ENCODE measurements at places on chromosomes 13 and 19.
A peak's percentile ranks its signal among the peaks of the same experiment; 100 is the strongest.

GRCh38 chr13:108316413-108316812 is 46.9 kb downstream of the TNFSF13B start:
- no peak for DNase-seq

DNA sequence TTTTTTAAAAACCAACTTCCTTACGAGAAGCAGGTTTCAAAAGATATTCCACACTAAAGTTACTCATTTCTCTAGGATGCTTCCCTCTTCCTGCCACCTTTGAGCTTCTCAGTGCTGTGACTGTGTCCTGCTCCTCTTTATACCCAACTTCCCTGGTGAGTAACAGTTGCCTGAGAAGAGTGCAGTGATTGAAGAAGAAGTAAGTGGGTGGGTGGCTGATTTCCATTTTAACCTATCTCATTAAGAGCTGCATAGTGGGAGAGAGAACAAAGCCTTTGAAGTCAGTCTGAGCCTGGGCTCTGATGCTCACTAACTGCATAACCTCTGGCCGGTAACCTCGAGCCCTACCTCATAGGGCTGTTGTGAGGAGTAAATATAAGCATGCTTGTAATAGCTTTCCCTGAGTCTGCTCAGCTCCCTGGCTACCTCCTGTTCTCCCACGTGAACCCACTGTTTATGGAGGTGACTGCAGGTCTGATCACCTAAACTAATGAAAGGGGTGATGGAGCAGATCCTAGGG is 977.3 kb downstream of the UQCRFS1 start:
- no peak for DNase-seq

DNA sequence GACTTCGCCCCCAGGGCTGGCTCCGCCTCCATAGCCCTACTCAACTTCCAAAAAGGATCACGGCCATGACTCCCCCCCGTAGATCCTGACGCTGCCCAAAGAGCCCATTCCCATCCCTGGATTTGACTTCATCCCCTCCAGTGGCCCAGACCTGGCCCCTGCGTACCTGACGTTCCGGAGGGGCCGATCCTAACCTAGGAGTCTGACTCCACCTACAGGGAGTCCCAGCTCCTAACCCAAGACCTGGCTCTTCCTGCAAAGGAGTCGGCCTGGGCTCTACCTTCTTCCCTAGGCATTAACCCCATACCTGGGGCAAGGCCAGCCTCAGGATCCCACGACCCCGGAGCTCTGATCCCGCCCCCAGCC is 10.8 kb downstream of the STAP2 start:
- peak; percentile 47 for DNase-seq

- DNase-seq: no peak
Measured at GRCh38 chr13:85148009-85148408, 651.2 kb downstream of the SLITRK6 start.

GRCh38 chr19:45682117-45682516 is 9.6 kb downstream of the SNRPD2 start:
- DNase-seq: no peak

DNA sequence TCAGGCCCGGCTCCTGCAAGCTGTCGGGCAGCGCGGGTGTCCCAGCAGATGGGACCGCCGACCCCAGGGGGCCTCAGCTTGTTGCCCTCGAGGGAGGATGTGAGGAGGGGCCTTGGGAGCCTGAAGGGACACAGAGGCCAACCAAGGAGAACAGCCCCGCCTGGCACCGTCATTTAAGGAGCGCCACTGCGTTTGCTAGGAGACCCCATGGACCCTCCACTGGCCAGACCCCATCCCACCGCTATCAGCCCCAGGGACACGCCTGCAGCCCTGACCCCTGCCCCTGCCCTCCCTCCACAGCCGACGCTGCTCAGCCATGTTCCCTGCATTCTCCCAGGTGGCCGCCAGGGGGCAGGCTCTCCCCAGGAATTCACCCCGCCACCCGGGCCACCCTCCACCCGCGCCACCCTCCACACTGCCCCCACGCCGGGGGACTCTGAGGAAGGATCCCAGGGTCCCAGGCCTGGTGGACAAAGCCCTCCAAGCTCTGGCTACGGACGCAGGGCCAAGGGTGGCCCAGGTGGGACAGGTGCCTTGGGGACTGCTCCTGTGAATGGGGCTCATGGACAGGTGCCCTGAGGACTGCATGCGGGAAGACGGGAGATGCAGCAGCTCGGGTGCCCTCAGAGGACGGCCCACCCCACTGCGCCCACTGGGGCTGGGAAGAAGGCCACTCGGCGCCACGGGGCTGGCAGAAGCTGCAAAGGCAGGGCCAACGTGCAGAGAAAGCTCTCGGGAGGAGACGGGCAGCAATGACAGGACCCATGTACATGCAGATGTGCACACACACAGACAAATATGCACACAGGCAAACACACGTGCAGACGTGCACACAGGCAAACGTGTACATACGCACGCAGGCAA is 34.4 kb downstream of the PIP5K1C start:
- peak; percentile 68 for DNase-seq

DNA sequence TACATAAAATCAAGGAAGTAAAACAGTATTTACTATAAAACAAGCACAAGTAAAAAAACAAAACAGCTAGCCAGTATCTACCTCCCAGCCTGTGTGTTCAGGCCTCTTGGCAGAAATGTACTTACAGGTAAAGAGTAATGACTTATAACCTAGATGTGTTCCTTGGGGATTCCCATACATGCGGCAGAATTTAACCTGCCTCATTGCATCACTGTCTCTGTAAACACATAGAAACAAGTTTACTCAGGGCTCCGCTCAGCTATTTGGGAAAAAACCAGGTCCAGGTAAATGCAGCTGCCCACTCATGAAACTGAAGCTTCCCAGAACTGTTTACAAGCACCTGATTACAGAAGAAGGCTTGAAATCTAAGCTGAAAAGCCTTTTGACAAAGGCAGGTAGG is 50.7 kb upstream of the SERP2 start:
- no peak for DNase-seq

GRCh38 chr13:66483712-66484111 is 746.4 kb downstream of the PCDH9 start:
- DNase-seq: no peak

- no peak for DNase-seq
Measured at GRCh38 chr19:34976611-34977010, 12.6 kb upstream of the ZNF792 start.

- DNase-seq: no peak
Measured at GRCh38 chr13:24307211-24308067, 1.9 kb upstream of the C1QTNF9 start.

DNA sequence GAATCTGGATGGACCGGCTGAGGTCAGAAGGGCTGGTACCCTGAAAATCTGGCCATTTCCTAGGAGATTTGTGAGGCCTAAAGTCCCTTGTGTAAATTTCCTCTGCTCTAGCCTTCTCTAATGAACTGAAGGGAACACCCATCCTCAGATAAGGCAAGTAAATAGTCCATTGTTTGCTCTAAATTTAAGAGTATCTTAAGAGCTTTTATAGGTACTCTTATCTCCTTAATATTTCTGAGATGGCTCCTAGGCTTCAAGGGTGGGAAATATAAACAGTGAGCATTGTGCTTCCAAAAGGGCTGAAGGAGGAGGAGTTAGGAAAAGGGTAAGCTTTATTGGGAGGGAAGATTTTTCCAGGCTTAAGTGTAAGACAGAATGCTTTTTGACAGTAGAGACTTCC is 148.7 kb upstream of the EDNRB start:
- no peak for DNase-seq

DNA sequence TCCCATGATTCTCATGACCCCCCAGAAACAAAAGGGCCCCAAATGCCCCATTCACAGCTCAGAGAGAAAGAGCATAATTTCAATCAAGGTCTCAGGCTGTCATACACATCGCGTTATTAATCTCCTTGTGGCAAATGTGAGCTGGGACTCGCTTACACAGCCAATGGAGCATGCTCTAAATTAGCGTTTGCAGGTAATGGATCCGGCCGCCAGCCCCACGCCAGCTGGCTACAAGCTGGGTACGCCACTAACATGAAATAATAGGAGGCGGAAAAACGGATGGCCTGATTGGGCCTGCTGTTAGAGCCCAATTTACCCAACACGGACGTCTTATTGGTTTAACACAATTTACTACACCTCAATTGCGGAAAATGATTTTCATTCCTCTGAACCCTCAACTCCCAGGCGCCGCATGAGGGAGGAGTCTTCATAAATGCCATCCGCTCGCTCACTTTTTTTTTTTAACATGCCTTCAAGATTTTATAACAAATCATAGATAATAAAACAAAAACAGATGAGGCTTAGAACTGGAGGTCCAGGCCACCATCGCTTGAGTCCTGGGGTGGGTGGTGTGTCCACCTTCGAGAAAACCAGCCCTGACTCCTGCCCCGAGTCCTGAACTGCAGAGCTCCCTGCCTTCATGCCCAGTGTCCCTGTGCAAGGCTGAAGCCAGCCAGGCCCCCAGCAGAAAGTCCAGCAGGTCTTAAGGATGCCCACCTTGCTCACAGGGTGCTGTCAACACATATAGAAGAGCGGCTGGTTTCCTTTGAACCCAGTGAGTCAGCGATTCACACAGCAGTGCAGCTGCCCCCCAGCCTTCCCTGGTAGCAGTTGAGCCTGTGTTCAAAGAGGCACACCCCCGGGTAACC is 62.1 kb downstream of the PEPD start:
- DNase-seq: no peak

- DNase-seq: no peak
Measured at GRCh38 chr19:46718157-46718933, 1.4 kb upstream of the PRKD2 start.

- no peak for DNase-seq
Measured at GRCh38 chr13:50594276-50595051, 249.0 kb downstream of the DLEU7 start.

DNA sequence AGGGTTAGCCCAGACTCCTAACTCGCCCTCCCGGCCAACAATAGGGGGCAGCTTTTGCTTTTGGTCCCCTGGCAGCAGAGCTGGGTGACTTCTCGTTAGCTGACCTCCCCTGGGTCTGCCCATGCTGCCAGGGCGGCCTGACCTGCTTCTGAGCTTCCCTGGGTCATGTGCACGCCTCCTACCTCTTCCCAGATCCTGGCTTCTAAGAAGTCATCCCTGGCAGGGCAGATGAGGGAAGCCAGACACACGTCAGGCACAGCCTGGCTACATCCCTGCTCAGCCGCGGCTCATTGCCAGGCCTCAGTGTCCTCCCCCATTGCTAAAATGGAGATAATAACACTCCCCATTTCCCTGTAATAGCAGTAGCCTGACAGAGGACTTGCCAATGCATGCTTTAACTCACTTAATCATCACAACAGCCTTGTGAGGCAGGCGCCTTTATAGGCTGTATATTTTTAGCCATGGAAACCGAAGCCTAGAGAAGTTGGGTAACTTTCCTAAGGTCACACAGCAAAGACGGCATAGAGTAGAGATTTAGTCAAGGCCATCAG is 2.1 kb downstream of the KCNK6 start:
- no peak for DNase-seq

DNA sequence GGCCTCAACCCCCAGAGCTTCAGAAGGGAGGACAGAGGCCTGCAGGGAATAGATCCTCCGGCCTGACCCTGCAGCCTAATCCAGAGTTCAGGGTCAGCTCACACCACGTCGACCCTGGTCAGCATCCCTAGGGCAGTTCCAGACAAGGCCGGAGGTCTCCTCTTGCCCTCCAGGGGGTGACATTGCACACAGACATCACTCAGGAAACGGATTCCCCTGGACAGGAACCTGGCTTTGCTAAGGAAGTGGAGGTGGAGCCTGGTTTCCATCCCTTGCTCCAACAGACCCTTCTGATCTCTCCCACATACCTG is 969 bp upstream of the CEACAM5 start:
- no peak for DNase-seq

- DNase-seq: no peak
Measured at GRCh38 chr19:29578349-29578748, 27.7 kb upstream of the POP4 start.

DNA sequence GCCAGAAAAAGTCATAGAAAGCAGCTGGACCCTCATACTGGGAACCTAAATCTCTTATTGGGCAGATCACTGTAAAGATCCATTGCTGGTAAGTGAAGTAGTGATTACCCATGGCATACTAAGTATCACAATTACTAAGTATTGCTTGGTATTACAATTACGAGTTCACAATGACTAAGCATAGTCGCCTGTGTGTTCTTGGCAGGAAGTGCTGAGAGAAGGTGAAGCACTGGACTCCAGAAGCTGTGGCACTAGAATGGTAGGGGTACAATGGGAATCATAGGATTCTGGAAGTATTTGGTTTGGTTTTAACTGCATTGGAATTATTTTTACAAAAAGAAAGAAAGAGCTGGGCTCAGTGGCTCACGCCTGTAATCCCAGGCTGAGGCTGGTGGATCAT is 20.3 kb downstream of the LGALS16 start:
- DNase-seq: no peak

- no peak for DNase-seq
Measured at GRCh38 chr13:39281539-39282150, 243.4 kb downstream of the NHLRC3 start.

All from SJSA1 (cell line).